ENCODE measurements at places on chromosomes 16 and 17.

- no peak for DNase-seq
Observed at GRCh38 chr17:13154930-13155329, 137.1 kb upstream of the ELAC2 start.

DNA sequence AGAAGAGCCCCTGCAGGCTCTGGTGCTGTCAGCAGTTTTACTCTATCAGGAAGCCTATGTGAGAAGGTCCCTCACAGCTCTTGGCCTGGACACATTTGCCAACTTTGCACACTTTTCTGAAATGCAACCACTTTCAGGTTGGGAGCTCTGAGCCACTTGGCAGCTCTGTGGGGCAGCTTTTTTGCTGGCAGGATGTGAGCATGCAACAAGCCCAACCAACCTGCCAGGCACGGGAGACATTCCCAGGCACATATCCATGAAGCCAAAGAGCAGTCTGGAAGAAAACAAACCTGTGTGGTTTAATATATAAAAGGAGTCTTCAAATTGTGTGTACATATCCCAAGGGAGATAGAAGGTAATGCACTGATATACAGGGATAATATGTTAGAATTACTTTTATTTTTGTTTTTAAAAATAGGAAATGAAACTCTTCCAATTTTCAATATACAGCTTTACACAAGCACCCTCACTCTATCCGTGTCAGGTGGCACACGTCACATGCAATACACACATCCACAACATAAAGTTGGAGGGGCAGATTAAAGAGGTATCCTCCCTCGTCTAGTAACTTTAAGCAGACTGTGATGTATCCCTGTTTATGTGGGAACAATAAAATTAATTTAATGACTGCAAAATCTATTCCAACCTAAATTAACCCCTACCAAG lies 57.4 kb upstream of the COX10 start:
- DNase-seq, result peak; percentile 71

DNA sequence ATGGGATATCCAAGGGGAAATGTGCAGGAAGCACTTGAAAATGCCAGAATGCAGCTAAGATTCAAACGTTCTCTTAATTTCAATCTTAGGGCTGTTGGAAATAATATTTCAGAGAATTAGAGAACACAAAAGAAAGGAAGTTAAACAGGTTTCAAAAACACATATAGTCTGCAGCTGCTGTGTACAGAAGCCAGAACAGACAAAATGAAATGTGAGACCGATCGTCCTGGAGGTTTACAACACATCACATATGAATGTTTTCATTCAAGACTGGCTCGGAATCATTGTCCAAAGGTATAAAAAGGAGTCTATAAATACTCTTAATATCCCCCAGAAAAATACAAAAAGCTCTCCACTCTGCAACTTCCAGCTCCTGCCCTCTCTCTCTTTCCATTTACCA lies 14.3 kb downstream of the CYTH1 start:
- DNase-seq, result no peak

- no peak for DNase-seq
Observed at GRCh38 chr17:37725021-37725595, 19.8 kb downstream of the HNF1B start.

- peak; percentile 56 for DNase-seq
Observed at GRCh38 chr16:1984347-1985225, 593 bp downstream of the GFER start.

DNA sequence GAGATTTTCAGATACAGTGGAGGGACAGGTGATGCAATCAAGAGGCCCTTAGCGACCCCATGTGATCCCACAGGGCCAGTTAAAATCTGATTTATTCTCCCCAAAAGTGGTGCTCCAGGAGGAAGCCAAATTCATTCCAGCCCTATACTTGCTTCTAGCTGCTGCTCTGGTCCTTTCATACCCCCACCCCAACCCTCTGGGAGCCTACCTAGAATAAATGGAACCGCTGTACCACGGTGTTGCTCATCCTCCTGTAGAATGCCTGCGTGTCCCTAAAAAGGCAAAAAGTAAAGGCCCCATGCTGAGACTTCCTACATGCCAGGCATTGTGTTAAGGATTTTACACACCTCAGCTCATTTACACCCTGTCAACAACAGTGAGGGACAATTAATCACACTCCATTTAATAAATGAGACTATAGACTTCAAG lies 2.0 kb upstream of the RASL10B start:
- DNase-seq, result no peak

GRCh38 chr16:67170168-67170948 lies at the start of gene NOL3:
NOL3 (plus strand) TSS chr16:67170538.
- peak; percentile 92 for DNase-seq

GRCh38 chr16:9869776-9870175 lies 312.5 kb downstream of the GRIN2A start:
- no peak for DNase-seq

DNA sequence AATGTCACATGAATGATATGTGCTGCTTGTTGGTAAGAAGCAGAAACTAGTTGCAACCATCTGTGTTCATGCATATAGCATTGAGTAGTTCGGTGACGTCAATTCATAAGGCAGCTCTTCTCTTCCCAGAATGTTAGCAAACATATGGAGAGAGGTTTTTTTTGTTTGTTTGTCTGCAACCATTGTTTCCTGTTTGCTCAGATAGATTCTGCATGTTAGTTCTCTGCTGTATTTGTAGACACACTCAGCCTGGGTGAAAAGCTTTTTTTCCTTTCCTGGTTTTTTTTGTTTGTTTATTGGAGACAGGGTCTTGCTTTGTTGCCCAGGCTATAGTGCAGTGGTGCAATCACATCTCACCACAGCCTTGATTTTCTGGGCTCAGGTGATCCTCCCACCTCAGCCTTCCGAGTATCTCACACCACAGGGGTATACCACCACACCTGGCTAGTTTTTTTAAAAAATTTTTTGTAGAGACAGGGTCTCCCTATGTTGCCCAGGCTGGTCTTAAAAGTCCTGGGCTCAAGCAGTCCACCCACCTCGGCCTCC lies 16.7 kb downstream of the WSB1 start:
- no peak for DNase-seq

DNA sequence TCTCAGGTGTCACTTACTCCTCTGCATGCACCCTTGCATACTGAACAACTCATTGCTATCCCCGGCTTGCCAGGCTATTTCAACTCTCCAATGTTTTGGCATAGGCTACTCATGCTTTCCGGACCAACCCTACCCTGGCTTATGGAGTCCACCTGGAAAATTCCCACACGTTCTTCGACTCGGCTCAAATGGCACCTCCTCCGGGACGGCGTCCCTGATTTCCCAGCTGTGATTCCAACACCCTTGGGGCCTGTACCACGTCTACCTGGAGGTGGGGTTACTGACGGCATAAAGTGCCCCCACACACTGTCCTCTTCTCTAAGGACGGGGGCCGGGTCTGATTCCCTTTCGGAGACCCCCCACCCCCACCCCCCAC lies 498 bp downstream of the SMYD4 start:
- no peak for DNase-seq

GRCh38 chr17:43393944-43394482 lies 4.8 kb upstream of the ARL4D start:
- DNase-seq, result peak; percentile 90

DNA sequence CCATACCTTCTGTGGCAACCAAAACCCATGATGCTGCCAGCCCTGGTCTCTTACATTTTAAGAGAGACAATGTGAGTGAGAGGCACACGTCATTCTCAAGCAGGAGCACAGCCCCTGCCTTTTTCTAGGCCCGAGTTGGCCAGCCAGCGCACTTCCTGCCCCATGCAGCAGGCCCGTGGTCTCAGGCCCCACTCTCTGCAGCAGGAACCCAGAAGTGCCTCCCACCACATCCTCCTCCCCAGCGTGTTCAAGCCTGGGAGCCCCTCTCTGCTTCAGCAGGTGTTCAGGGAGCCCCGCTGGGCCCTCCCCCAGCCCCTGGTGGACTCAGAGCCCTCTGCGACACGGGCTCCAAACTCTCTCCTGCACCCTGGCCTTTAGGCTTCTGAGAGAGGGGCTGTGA lies 30.5 kb downstream of the ITGAE start:
- no peak for DNase-seq

- peak; percentile 51 for DNase-seq
Observed at GRCh38 chr16:1543085-1543896, 9.8 kb downstream of the TMEM204 start.

GRCh38 chr17:29195465-29196081 lies 15.4 kb upstream of the MYO18A start:
- peak; percentile 16 for DNase-seq

GRCh38 chr17:47352848-47353247 lies 29.1 kb downstream of the EFCAB13 start:
- DNase-seq, result no peak

DNA sequence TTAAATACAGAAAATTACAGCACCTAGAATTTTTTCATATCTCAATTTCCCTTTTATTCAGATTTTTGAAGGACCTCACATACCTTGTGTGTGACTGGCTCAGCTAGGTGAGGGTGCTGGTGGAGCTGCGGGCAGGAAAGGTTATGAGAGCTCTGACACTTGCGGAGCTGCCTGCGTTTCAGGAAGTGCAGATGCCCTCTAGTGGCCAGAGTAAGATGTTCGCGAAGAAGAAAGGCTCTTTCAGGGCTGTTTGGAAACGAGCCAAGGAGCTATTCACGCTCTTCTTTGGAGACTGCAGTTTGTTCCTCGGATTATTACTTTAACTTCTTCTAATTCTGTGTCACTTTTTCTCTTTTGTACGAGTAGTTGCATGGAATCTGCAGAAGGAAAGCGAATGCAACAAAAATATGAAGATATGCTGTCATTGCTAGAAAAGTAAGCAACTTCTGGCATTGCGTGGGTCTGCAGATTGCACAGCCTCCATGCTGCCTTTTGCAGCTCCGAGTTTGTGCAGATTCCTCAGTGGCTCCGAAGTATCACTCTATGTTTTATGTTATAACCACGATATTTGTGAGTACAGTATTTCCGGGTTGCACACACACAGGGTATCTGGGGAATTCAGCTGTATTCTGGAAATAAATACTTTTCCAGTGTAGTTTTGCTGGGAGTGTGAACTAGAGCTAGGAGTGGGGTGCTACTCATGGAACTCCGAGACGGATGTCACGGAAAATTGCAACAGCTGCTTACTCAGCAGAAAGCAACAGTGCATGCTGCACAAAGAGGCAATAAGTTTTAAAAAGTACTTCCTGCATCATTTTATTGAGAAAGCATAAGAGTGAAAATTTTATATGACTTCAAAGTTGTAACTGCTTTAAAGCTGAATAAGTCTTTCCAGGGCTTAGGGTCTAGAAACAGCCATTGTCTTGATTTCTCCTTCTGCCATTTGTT lies 46.3 kb downstream of the DNAH9 start:
- DNase-seq, result peak; percentile 79

- DNase-seq, result no peak
Observed at GRCh38 chr17:19619705-19620325, 28.7 kb upstream of the ALDH3A2 start.

GRCh38 chr17:47708312-47708863 lies 14.4 kb downstream of the TBKBP1 start:
- no peak for DNase-seq

All from RPMI8226 (cell line).